ENCODE measurements at places on chromosomes 6 and 20.

DNA sequence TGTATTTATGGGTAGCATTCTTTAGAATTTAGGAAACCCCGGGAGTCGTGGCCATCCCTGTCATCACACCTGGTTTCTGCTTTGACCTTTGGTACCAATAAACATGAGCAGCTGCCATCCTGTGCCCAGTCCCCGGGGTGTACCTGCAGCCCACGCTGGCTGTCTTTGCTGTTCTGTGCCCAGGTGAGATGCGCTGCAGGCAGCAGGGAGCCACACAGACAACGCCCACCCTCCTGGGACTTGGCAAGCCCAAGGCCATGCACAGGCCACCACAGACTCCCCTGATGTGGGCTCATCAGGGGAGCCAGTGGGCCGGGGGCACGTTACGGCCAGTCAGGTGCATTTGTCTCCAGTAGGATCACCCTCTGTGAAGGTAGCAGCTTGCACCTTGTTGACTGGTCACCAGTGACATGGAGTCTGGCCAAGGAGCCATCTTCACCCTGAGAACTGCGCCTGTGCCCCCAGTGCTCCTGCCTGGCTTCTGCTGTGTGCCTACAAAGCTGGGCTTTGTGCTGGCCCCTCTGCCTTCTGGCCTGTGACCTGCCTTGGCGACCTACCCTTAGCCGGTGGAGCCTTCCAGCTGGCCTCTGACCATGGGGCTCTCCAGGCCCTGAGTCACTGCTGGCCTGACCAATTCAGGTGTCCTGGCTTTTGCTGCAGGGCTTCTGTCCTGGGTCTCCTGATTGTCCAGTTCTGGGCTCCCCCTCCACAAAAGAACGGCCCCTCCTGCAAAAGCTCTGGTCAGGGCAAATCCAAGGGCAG, 14.2 kb upstream of the UNC93A start:
- DNase-seq = peak; percentile 18

DNA sequence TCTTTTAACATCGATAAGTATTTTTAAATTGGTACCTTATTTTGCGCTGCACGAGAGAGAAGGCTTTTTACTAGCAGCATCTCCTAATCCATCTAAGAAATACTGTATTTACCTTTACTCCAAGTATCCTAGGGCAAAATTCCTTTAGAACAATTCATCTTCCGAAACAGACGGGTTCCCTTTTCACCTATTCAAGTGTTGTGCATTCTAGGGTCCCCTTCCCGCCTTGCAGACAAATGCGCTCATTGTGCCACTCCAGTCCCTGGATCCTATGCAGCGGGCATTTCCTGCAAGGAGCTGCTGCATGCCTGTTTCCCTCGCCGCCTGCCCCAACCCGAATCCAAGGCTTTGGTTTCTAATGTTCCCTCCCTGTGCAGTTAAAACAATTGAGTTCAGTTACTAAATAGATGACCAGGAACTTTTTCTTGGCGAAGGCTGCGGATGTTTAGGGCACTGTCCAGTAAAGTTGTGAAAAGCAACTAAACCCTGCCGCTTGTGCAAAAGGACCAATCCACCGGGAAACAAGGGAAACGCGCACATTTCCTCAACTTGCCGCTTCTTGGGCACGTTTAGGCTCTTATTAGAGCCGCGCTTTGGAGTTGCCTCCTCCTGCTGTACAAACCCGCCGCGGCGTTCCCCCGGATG, 556 bp upstream of the SCAF8 start:
- DNase-seq = peak; percentile 71

DNA sequence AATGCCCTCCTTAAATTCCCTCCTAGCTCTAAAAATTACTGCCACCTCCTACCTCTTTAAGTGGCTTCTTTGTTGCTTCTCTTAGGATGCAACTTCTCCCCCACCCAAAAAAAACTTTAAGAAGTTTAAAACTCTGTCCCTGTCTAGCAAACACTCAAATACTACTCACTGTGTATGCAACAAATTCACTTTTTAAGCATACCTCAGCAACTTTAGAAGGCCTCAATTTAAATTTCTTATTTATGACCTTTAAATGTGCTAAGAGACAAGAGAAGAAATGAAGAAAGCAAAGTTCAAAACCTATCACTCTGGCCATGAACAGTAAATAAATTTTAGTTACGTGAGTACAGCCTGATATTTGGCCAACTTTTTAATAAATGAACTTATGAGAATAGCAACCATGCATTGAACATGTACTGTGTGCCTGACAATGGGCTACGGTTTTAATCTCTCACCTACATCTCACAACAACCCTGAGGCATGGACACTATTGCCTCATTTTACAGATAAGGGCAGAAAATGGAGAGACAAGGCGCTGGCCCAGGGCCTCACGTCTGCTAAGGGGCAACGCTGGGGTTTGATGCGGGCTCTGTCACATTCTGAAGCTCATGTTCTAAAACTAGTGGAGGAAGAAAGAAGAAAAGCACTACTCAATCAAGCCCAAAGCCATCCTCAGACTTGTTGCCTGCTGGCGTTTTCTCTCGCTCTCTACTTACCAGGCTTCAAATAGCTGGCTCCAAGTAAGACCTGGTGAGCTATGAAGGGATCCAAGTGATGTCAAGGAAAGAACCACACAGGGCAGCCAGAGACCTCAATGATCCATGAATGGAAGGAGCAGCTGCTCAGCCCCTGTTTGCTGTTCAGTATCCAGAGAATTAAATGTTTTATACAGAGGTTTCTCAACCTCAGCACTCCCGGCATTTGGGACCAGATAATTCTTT, 99.8 kb downstream of the TBC1D7 start:
- DNase-seq = no peak

DNA sequence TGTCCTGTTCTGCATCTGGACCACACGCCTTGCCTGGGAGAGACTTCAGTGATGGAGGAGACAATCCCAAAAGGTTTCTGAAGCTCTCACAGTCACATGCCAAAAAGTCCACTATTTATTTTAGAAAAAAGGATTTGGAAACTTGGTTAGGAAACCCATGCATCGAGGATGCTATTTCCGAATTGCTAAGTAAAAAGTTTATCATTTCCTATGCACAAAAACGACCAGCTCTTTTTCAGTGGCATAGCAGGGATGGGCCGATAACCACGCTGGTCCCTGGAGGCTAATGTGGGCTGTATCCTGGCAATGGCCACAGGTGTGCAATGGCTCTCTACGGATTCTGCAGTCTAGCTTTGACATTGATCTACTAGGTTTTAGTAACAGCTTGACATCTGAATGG, 33.9 kb downstream of the RAMACL start:
- no peak for DNase-seq

- DNase-seq = no peak
Measured at GRCh38 chr20:1177680-1178079, 7.1 kb downstream of the TMEM74B start.

DNA sequence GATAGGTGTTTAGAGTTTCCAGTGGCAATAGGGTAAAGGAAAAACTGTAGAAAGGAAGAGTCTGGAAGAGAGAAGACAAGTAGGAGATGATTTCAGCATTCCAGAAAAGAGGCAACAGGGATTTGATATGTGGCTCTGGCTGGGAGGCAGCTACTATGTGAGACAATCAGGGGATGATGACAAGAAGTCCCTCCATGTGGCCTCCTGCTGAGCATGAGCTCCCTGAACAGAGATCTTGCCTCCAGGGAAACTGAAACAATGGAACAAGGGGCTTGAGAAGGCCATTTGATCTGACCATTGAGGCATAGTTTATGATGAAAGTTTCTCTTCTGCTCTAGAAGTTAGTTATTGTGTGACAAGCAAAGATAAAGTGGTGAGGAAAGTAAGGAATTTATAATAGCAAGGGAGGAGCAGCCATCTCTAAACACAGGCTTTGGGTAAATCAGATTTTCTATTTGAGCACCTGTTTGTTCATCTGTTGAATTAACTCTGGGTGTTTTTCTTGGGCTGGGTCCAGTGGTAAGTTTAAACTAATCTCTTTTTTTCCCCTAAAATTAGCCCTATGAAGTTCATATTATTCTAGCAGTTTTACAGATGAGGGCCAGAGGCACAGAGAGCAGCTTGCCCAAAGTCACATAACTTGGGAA, 3.0 kb upstream of the GPX5 start:
- DNase-seq = no peak

- no peak for DNase-seq
Measured at GRCh38 chr6:135093578-135093977, 39.0 kb upstream of the HBS1L start.

GRCh38 chr6:5663259-5663658, 343.5 kb downstream of the NRN1 start:
- peak; percentile 58 for DNase-seq

GRCh38 chr6:89302195-89302770, 12.8 kb downstream of the GABRR2 start:
- DNase-seq = no peak

- peak; percentile 85 for DNase-seq
Measured at GRCh38 chr20:31849306-31849930, 4.0 kb upstream of the FOXS1 start.

GRCh38 chr6:116290799-116291198, 11.1 kb upstream of the TSPYL1 start:
- no peak for DNase-seq

- DNase-seq = no peak
Measured at GRCh38 chr6:27911956-27912446, at the start of gene OR2B2. TSS of gene OR2B2 (minus strand) at chr6:27912396. CDS start at chr6:27912319, 77 bp downstream.

DNA sequence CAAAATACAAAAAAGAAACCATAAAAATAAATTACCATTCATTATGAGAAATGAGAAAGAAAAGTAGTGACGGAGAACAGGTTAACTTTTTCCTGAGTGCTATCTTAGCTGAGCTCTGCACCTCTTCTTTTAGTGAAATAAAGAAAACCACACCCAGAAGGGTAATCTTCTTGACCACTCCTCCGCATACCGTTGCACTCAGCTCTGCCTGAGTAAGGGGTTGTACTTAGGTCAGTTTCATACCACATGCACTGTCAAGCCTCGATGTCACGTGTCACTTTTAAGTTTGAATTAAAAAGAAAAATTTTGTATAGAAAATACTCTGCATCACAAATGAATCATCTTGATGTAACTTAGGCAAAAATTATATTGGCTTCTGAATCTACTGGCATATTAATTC, 2.8 kb downstream of the EZR start:
- DNase-seq = no peak

DNA sequence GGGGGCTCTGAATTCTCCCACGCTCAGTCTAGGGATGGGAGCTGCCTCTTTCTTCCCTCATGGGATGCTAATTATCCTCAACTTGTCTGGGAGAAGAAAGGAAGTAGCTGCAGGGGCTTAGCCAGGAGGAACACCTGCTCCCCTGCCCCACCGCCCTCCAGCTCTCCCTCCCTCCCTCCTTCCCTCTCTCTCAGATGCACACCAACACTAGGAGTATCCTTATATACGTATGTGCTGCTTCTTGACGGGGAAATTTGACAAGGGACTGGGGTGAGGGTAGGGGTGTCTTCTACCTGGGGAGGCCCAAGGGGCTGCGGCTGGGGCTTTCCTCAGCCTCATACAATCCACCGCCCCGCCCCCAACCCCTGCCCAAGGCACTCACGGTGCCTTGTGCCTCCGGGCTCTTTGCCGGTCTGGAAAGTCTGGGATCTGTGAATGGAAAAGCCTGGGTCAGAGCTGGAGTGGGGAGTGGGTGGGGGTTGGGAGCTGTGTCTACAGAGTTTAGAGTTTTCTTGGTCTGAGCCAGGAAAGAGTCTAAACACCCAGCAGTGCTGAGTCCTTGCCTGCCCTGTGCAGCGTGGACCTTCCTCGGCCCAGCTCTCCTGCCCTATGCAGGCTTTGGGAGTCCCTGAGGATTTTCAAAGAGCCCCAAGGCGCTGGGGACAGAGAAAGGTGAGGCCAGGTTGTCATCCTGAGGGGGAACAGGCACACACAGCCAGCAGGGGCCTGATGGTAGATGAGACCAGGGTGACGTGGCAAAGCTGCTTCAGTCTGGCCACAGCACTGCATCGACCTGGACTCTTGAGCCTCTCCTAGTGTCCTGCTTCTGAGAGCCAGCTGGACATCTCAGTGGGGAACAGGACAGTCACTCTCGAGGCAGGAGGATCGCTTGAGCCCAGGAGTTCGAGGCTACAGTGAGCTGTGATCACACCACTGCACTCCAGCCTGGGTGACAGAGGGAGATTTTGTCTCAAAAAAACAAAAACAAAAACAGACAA, 29.3 kb upstream of the EMILIN3 start:
- peak; percentile 66 for DNase-seq

DNA sequence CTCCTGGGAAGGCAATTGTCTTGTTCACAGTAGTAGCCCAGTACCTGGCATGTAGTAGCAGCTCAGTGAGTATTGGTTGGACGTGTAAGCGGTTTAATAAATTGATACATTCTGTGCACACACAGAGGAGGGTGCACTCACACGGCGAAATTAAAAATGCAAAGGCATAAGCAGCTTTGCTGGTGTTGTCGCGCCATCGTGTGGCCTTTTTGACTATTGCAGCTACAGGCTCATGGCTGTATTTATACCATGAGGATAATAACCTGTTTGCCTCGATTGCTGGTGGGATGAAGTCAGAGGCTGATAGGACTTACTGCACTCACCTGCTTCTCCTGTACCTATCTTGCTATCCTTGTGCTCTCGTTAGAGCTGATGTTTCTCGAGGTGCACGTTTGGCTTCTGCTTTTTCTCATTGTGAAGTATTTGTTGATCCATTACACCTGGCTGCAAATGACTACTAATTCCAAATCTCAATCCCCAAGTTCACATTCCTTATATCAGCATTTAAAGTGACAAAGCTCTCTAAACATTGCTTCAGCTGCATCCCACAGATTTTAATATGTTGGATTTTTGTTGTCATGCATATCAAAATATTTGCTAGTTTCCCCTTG, 61.5 kb downstream of the TBXT start:
- peak; percentile 81 for DNase-seq

DNA sequence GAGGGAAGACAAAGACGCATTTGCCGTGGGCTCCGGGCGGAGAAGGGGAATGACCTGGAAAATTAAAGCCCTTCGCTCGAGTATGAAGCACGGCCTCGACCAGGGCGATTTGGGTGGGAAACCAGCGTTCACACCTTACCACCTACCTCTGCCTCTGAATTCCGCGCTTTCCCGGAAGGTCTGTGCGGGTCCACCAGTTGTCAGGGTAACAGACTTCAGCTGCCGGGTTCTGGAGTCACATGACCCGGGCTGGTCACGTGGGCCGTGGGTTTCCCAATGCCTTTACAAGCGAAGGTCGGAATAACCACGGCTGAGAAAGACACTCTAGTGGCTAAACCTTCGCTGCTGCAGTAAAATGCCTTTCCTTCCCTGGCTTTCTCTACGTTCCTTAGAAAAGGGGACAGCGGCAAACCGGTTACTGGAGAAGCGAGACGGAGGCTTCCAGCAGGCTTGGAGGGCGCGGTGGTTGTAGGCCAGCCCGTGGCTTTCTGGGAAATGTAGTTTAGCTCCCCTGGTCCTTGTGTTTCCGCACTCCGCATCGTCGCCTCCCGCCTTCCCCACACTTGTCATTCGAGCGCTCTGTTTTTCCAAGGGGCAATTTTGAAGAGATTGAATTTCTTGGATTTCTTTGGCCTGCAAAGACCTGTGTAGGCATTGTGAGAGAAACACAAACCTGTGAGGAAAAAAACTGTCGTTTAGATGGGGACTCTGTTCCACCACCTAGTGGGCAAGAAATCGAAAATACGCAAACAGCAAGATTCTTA, at the start of gene CEP162:
Gene CEP162, minus strand, starts transcription at position 210 of the 764 bp plus-strand sequence. CDS start 1,250 bp downstream, outside the sequence.
- peak; percentile 92 for DNase-seq

Data from stomach (tissue), 19 donors.